ENCODE measurements at places on chromosomes 5 and 9. TPM values are rescaled to one million over a fixed set of nuclear protein-coding genes. Genes with fewer than 3 reads are reported as not detected.

- DNase-seq: no peak
These were observed 404.1 kb downstream of the DMRT2 start for GRCh38 chr9:1454211-1454610.

- DNase-seq: no peak
These were observed 76.8 kb downstream of the PTPN3 start for GRCh38 chr9:109421026-109421970.

DNA sequence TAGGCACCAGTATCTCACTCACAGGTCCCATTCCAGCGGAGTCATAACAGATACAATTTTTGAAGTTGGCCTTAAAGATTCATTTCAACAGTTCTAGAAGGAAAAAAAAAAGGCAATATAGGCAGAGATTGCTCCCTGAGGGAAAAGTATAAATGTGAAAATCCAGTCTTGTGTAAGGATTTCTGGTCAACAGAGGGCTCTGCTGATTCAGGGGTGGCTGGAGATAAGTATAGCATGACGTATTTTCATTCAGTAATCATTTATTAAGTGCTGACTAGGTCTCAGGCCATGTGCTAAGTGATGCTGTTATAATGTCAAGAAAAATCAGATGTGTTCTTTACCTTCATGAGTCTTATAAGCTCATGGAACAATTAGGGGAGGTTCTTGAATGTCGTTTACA, 377.3 kb upstream of the MEF2C start:
- no peak for DNase-seq

GRCh38 chr5:168853972-168854371, 274.8 kb upstream of the PANK3 start:
- no peak for DNase-seq

The RGS7BP gene
- polyA plus RNA-seq: 5.5 TPM

The FSTL4 gene
- 0.94 TPM for polyA plus RNA-seq

The SNAPC4 gene
- 13.6 TPM for polyA plus RNA-seq

- DNase-seq: no peak
These were observed 4.6 kb downstream of the RPP25L start for GRCh38 chr9:34607331-34607730.

The CSNK1G3 gene
- polyA plus RNA-seq: 35.6 TPM

DNA sequence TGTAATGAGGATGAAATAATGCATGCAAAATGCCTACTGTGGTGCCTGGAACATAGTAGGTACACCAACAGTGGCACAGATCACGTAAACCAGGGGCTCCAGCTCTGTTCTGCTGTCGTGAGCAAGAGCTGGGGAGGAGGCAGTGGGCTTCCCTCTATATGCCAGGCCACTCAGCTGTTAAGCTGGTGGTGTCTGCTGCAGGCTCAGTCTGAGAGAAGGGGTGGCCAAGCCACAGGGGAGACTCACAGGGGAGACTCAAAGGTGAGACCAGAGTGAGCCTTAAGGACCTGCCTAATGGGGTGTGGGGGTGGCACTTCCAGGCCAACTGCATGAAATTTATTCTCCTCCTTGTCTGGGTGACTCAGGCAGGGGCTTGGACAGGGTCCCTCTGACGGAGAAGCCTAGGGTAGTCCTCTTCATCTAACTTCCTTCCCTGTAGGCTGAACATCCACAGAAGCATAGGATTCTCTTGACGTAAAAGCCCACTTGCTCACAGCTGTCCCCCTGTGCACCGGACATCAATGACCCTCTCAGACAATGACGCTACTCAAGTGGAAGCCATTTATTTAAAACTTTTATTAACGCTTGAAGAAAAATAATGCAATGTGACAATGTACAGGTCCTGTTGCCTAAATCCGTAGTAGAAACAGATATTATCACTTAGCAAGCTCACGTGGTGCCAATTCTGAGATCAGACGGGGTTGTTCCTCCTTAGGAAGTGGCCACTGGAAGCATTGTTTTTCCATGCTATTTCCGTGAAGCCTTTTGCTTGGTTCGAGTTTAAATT, 13.9 kb downstream of the STC2 start:
- no peak for DNase-seq

GRCh38 chr5:612498-613424, 621 bp downstream of the CEP72 start:
- peak; percentile 6 for DNase-seq

DNA sequence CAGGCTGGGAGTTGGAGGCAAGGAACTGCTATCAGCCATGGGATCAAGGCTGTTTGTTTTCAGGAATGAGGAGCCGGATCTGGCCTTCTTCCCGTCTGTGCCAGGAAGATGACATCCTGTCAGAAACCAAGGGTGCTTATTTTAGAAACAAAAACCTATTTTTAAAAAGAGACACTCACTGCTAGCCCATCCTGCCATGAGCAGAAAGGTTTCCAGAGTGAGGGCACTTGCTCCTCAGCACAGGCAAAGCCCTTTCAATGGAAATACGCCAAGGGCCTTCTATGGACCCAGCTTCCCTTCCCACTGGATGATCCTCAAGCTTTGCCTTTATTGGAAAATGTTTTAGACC, 132.6 kb upstream of the FSTL4 start:
- DNase-seq: no peak

The IDNK gene
- 11.3 TPM for polyA plus RNA-seq

The SCGB3A1 gene
- 1.8 TPM for polyA plus RNA-seq

The SPEF2 gene
- 71.2 TPM for polyA plus RNA-seq

The ENTREP1 gene
- 6.0 TPM for polyA plus RNA-seq

The GKAP1 gene
- polyA plus RNA-seq: 17.4 TPM

DNA sequence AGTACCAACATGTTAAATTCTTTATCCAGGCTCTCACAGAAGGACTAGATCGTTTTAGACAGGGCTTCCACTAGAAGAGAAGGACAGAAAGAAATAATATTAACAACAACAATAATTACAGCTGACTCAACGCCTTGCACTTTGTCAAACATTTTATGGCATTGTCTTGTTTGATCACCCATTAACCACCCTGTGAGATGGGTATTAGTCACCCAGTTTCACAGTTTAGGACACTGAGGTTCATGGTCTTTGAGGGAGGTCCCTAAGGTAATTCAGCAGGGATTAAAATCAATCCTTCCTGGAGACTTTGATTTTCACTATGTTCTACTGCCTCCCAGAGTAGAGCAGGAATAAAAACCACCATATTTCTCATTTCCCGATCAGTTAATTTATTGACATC, 51.4 kb upstream of the BNC2 start:
- DNase-seq: no peak

- no peak for DNase-seq
These were observed 3.5 kb downstream of the CSF1R start for GRCh38 chr5:150082889-150083288.

The PLPP7 gene
- polyA plus RNA-seq: 2.6 TPM

GRCh38 chr5:148543727-148544126, 110.6 kb downstream of the HTR4 start:
- DNase-seq: no peak

- no peak for DNase-seq
These were observed 56.9 kb upstream of the SHB start for GRCh38 chr9:38125889-38126288.

The SLC36A3 gene
- polyA plus RNA-seq: not detected

GRCh38 chr5:149073213-149073612, 10.4 kb upstream of the SH3TC2 start:
- no peak for DNase-seq

DNA sequence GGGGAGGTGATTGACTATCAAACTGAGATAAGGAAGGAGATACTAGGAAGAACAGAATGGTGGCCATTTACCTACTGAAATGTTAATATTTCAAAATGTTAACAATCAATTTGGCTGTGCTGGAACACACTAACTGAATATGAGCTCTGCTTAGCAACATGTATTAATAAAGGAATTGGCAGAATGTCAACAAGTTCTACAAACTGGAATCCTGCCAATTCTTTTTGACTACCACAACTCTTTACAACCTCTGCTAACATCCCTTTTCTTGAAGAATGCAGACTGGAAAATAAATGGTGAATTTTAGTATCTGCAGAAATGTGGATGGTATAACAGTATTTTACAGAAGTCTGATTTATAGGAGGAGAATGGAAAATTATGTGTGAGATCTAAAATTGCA, 446.4 kb downstream of the ISL1 start:
- DNase-seq: no peak

- no peak for DNase-seq
These were observed 86.8 kb upstream of the CD180 start for GRCh38 chr5:67283275-67283987.

GRCh38 chr9:92730897-92731296, 33.7 kb downstream of the BICD2 start:
- DNase-seq: no peak

- no peak for DNase-seq
These were observed 81.2 kb upstream of the MAP3K1 start for GRCh38 chr5:56734091-56734694.

DNA sequence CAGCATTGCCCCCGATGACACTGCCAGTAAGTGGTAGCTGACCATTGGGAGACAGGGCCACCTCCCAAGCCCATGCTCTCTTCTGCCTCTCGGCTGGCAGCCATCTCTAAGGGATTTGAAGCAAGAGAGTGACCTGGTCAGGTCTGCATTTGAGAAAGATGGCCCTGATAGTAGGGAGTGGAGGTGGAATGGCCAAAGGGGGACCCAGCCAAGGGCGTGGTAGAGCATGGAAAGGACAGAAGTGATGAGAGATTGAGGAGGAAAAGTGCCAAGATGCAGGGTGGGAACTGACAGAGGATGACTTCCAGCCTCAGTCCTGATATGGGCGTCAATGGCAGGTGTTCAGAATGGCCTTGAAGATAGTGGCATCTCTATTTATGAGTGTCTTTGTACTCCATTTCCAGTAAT, 9.0 kb downstream of the ABL1 start:
- DNase-seq: no peak

- DNase-seq: no peak
These were observed 7.5 kb upstream of the NDST1 start for GRCh38 chr5:150500328-150500841.

The SPARC gene
- polyA plus RNA-seq: 2,648 TPM

GRCh38 chr5:100970646-100971255, 67.7 kb upstream of the ST8SIA4 start:
- no peak for DNase-seq

The GMCL2 gene
- 0.08 TPM for polyA plus RNA-seq

The RASA1 gene
- 55.9 TPM for polyA plus RNA-seq

The LEAP2 gene
- 2.5 TPM for polyA plus RNA-seq

GRCh38 chr9:89720696-89721175, 115.9 kb downstream of the GADD45G start:
- DNase-seq: no peak

GRCh38 chr5:176596689-176597416, 13.1 kb downstream of the GPRIN1 start:
- peak; percentile 36 for DNase-seq

GRCh38 chr9:34601937-34602573, 9.8 kb downstream of the RPP25L start:
- no peak for DNase-seq

The CIZ1 gene
- 115 TPM for polyA plus RNA-seq

- no peak for DNase-seq
These were observed 3.5 kb downstream of the FBXW11 start for GRCh38 chr5:172002840-172003512.

DNA sequence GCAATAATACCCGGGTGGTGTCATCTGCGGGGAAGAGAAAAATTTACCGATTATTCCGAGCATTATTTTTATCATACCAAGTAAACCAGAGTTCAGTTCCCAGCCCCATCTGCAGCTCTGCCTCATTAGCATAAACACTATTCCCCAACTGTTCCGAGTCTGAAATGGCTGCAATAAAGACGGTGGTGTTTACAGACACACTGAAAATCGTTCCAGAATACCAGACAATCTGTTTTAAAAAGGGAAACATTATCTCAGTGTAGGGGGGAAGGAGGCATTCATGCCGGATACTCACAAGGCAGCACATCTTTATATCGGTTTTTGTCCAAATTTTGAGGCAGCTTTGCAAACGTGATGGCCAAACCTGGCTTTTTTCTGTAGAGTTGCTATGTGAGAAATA, 70.3 kb upstream of the EPB41L4B start:
- DNase-seq: no peak

The CBY3 gene
- polyA plus RNA-seq: 1.9 TPM

- no peak for DNase-seq
These were observed 622 bp upstream of the ISL1 start for GRCh38 chr5:51382521-51383130.

DNA sequence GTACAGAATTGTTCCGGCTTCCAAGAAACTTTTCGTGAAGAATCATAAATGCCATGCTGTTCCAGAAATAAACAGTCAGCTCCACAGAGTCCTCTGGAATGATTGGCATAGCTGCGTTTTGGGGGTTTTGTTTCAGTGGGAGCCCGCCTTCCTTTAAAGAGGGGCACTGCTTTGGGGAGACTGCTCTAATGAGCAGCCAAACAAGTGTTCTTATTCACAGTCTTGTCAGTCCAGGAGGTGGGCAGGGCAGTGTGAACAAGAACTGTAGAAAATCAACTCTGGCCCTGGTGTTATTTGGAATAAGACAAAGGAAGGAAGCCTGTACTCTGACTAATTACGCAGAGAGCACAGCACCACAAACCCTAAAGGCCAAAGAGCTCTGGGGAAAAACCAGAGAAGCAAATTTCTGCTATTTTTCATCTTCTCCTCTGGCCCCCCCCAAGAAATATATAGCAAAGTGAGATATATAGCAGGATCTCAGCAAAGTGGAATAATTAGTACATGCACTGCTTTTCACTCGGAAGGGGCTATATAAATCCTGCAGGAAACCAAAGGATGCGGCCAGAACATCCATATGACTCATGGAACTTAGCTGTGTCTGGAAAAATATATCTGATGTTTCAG, 92.9 kb downstream of the GLDC start:
- no peak for DNase-seq

The PTGR1 gene
- polyA plus RNA-seq: 331 TPM

Data from renal cortex interstitium (tissue), 15 donors.